CD4-positive, alpha-beta T cell treated with Interleukin-2 at 100 ng/mL for 4 hours (primary cell): ENCODE measurements at places on chromosomes 7 and 10.

- no peak for DNase-seq
Measured at GRCh38 chr10:71975087-71975870, 11.1 kb downstream of the CHST3 start.

- no peak for DNase-seq
Measured at GRCh38 chr7:102473271-102473991, 5.3 kb downstream of the POLR2J start.

GRCh38 chr10:47020471-47020870 is 109.2 kb downstream of the PTPN20 start:
- no peak for DNase-seq

DNA sequence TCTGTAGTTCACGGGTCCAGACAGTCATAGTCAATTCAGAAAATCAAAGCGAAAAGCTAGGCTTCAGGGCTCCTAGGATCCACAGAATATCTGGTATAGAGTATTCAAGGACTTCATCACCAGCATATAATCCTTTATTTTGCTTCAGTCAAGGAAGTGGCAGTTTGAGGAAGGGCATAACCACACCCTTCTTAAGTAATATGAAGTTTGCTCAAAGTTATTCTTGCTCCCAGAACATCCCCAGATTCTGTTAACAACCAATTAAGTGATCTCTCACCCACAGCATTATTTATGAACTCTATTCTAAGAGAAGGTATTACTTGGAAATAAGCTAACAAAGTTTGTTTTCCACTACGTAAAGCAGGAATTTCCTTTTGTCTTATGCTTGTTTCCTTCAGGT is 13.2 kb downstream of the CWF19L1 start:
- no peak for DNase-seq

DNA sequence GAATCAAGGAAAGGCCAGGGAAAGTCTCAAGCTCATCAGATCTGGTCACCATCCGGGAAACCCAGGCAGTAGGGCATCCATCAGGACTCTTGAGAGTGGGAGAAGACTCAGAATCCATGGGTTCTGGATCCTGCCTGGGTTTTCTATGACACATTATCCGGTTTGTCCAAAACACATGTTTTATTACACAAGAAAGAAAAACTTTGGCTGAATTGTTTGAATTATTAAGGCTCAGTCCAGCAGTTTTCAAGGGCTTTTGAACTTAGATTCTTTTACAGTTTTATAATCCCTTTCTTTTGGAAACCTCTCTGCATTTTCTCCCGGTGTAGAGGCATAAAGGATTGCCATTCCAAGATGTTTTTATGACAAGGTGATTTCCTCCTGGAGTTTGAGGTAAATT is 528.5 kb upstream of the MGMT start:
- no peak for DNase-seq

DNA sequence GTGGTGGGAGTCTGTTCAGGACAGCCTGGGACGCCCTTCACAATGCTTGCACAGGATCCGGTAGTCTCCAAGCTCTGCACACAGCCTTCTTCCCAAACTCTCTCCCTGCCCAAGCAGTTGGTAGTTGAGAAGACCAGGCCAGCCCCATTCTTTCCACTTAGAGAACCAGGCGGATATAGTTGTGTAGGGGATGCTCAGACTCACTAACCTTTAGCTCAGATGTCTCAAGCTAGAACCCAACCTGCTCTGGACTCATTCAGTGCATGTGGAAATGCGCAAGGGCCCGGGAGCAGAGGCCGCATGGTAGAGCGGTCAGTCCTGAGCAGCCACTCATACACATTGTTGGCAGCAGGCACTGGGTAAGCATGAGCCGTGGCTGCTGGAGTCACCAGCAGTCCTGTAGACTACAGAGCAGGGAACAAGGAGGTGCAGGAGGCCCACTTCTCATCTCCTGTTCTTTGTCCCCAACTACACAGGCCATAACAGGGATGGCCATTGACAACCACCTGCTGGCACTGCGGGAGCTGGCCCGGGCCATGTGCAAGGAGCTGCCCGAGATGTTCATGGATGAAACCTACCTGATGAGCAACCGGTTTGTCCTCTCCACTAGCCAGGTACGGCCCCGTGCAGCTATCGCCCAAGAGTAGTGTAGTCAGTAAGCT is 17.2 kb upstream of the C10orf53 start:
- DNase-seq, result no peak

DNA sequence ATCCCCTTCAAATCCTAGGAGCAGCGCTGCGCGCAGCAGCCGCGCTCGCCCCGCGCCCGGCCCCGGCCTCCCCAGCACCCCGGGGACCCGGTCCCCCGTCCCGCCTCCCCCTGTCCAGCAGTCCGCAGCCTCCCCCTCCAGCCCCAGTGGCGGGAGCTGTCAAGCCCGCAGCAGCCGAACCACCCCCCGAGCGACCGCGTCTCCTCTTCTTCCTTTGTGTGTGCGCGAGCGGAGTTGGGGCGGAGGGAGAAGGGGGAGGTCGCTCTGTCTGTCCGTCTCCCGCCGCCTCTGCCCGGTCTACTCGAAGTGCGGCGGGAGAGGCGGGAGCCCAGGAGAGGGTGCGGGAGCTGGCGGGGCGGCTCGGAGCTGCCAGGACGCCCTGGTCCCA is 375 bp upstream of the CHN2 start:
- DNase-seq, result no peak

DNA sequence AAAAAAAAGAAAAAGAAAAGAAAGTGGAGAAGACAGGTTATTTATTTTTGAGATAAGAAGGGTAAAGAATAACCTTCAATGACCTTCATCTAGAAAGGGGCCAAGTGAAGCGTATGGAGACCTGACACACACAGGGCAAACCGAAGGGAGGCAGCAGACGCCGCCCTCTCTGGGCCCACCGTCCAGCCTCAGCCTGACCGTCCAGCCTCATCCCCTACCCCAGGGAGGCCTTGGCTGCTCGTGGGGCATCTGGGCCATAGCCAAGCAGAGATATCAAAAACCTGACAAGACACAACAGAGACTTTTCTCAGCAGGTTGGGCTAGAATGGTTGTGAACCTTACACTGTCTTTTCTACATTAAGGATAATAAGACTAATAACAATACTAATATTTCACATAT is 10.9 kb downstream of the PRKAG2 start:
- DNase-seq, result no peak

DNA sequence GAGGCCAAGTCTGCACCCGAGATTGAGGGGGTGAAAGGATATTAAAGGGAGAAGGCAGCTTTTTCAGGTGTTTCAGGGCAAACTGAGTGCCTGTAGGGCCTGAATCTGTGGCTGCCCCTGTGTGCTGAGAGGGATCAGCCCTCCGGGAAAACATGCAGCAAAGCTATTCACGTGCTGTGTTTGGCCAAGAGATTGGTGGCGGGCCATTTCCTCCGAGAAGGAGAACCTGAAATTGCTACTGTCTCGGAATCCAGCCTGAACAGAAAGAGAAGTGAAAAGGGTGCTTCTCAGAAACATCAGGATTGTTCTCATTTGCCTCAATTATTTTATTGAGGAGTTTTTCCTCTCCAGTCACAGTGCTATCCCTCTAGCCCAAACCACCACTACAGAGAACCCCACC is 16.0 kb downstream of the GIMAP5 start:
- DNase-seq, result no peak

GRCh38 chr7:142637240-142637639 is 112.0 kb upstream of the PRSS1 start:
- DNase-seq, result no peak

DNA sequence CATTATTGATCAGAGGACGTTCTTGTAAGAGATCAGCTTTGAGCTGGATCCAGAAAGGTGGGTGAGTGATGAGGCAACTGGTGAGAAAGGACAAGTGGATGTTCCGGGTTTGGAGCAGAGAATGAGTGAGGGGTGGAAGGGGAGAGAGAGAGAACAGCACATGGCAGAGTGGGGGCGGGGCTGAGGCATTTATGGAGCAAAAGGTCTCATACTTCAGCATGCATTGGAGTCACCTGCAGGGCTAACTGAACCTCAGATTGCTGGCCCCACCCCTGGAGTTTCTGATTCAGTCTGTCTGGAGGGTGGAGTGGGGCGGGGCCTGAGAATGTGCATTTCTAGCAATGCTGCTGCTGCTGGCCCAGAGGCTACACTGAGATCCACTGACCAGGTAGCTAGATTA is 71.2 kb downstream of the GOLGA7B start:
- no peak for DNase-seq

GRCh38 chr7:39413636-39414223 is 152.5 kb upstream of the YAE1 start:
- no peak for DNase-seq

- DNase-seq, result no peak
Measured at GRCh38 chr7:79272938-79273337, 180.5 kb downstream of the MAGI2 start.
